ENCODE measurements at places on chromosomes 16 and 17. TPM values are rescaled to one million over a fixed set of nuclear protein-coding genes. Genes with fewer than 3 reads are reported as not detected.

HOXB4 gene
- total RNA-seq: 0.27 TPM

GRCh38 chr17:51435641-51436091 is 175.3 kb downstream of the UTP18 start:
- H3K27me3 ChIP-seq: no peaks in the 10 kb centered on the region
- no peak overlapping the region for H3K27ac ChIP-seq
- peaks cover 11% of the 10 kb centered on the region for H3K4me1 ChIP-seq
- no peak for DNase-seq

- H3K27ac ChIP-seq: no peak overlapping the region
- no peaks in the 10 kb centered on the region for H3K27me3 ChIP-seq
- DNase-seq: no peak
- H3K36me3 ChIP-seq: no peaks in the 10 kb centered on the region
- no peaks in the 10 kb centered on the region for H3K4me1 ChIP-seq
- H3K4me3 ChIP-seq: no peak overlapping the region
Observed at GRCh38 chr17:60960398-60961065, 282.9 kb downstream of the BCAS3 start.

- H3K27ac ChIP-seq: no peak overlapping the region
- H3K27me3 ChIP-seq: no peaks in the 10 kb centered on the region
- no peaks in the 10 kb centered on the region for H3K4me1 ChIP-seq
Observed at GRCh38 chr17:80813318-80813717, 178.3 kb upstream of the CHMP6 start.

- no peak overlapping the region for H3K4me3 ChIP-seq
- H3K27ac ChIP-seq: no peak overlapping the region
- no peaks in the 10 kb centered on the region for H3K27me3 ChIP-seq
- no peaks in the 10 kb centered on the region for H3K4me1 ChIP-seq
- DNase-seq: no peak
Observed at GRCh38 chr16:85480727-85481101, 132.4 kb upstream of the GSE1 start.

ASB16 gene
- 9.0 TPM for total RNA-seq

- H3K4me3 ChIP-seq: no peak overlapping the region
- H3K27me3 ChIP-seq: no peaks in the 10 kb centered on the region
- H3K4me1 ChIP-seq: peaks cover 4% of the 10 kb centered on the region
- no peak for DNase-seq
Observed at GRCh38 chr17:43351691-43352090, 47.1 kb upstream of the ARL4D start.

TRPV3 gene
- total RNA-seq: not detected

- no peaks in the 10 kb centered on the region for H3K36me3 ChIP-seq
- H3K27ac ChIP-seq: peak overlapping the region; percentile 84
- DNase-seq: no peak
- no peaks in the 10 kb centered on the region for H3K27me3 ChIP-seq
Observed at GRCh38 chr17:81665205-81666091, 957 bp downstream of the OXLD1 start.

KRT24 gene
- not detected for total RNA-seq

- no peak for DNase-seq
- no peaks in the 10 kb centered on the region for H3K27me3 ChIP-seq
- no peak overlapping the region for H3K4me3 ChIP-seq
- no peaks in the 10 kb centered on the region for H3K36me3 ChIP-seq
- H3K27ac ChIP-seq: no peak overlapping the region
Observed at GRCh38 chr16:59697236-59697635, 963.1 kb upstream of the GOT2 start.

DNA sequence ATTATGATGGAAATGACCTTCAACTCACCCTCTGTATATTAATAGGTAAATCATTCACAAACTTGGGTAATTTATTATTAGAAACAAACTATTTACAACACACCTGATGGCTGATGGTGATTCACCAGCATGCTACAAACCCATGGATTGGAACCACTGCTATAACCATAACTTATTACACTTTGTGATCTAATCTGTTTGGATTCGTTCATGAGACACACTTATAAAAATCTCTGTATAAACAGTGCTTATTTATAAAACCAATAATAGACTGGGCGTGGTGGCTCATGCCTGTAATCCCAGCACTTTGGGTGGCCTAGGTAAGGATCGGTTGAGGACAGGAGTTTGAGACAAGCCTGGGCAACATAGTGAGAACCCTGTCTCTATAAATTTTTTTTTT is 16.0 kb downstream of the SMIM36 start:
- H3K27me3 ChIP-seq: no peaks in the 10 kb centered on the region
- no peaks in the 10 kb centered on the region for H3K4me1 ChIP-seq
- no peak for DNase-seq
- no peaks in the 10 kb centered on the region for H3K36me3 ChIP-seq
- no peak overlapping the region for H3K27ac ChIP-seq
- H3K4me3 ChIP-seq: no peak overlapping the region

- H3K27me3 ChIP-seq: no peaks in the 10 kb centered on the region
- no peak overlapping the region for H3K4me3 ChIP-seq
- no peak for DNase-seq
- H3K4me1 ChIP-seq: peaks cover 26% of the 10 kb centered on the region
- H3K27ac ChIP-seq: no peak overlapping the region
Observed at GRCh38 chr17:19948116-19948943, 29.3 kb downstream of the AKAP10 start.

GRCh38 chr16:17416461-17417311 is 54.1 kb downstream of the XYLT1 start:
- peaks cover 24% of the 10 kb centered on the region for H3K4me1 ChIP-seq
- no peak overlapping the region for H3K4me3 ChIP-seq
- no peak overlapping the region for H3K27ac ChIP-seq
- peak; percentile 25 for DNase-seq
- no peaks in the 10 kb centered on the region for H3K27me3 ChIP-seq

- no peaks in the 10 kb centered on the region for H3K36me3 ChIP-seq
- no peak for DNase-seq
- no peaks in the 10 kb centered on the region for H3K27me3 ChIP-seq
- H3K27ac ChIP-seq: no peak overlapping the region
Observed at GRCh38 chr17:19448341-19449268, 37.6 kb downstream of the RNF112 start.

GRCh38 chr16:78317564-78318240 is 218.2 kb downstream of the WWOX start:
- H3K36me3 ChIP-seq: no peaks in the 10 kb centered on the region
- no peak overlapping the region for H3K4me3 ChIP-seq
- H3K4me1 ChIP-seq: no peaks in the 10 kb centered on the region
- DNase-seq: no peak
- no peak overlapping the region for H3K27ac ChIP-seq
- H3K27me3 ChIP-seq: no peaks in the 10 kb centered on the region

Measured in heart left ventricle (tissue), 16 donors.